ENCODE measurements at places on chromosomes 5 and 9.

DNA sequence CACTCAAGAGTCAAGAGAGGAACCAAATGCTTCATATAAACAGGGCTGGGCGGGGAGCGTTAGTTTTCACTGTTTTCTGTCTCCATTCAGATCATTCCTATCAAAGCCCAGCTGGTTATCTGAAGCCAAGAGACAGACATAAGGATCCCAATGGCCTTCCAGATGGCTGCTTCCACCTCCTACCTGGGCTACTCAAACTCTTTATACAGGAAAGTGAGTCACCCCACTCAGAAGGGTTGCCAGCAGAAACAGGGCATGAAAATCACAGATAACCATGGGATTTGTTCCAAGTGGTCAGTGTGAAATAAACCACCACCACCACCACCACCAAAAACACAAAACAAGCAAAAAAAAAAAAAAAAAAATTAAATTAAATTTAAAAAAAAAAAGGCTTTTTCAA is 5.5 kb downstream of the PRSS3 start:
- DNase-seq, result no peak

GRCh38 chr5:172187118-172188032 is 649 bp downstream of the STK10 start:
- peak; percentile 80 for DNase-seq

GRCh38 chr5:446066-446882 is 3.3 kb downstream of the EXOC3 start:
- no peak for DNase-seq

DNA sequence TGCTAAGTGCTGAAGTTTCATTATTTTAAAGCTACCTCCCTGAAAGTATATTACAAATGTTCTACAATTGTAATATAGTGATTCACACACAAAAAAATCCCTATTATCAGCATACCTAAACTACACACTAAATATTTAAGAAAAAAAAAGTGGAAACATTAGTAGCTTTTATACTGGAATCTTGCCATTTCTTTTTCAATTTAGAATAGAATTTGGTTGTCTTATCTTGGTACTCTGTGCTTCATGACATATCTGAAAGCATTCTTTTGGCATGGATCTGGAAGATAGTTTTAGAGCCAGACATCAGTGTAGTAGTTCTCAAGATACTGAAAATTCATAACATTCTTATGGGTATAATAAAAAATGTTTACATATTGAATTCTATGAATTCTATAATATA is 35.0 kb downstream of the SLC1A3 start:
- no peak for DNase-seq

GRCh38 chr9:92723801-92724323 is 40.8 kb downstream of the BICD2 start:
- DNase-seq, result no peak

GRCh38 chr9:106324591-106325280 is 538.2 kb upstream of the ZNF462 start:
- no peak for DNase-seq

All from SW480 (cell line).